Heart right ventricle (tissue), 16 donors: ENCODE measurements at places on chromosomes 1 and 21. TPM values are rescaled to one million over a fixed set of nuclear protein-coding genes. Genes with fewer than 3 reads are reported as not detected.
A peak's percentile ranks its signal among the peaks of the same experiment; 100 is the strongest.

DNA sequence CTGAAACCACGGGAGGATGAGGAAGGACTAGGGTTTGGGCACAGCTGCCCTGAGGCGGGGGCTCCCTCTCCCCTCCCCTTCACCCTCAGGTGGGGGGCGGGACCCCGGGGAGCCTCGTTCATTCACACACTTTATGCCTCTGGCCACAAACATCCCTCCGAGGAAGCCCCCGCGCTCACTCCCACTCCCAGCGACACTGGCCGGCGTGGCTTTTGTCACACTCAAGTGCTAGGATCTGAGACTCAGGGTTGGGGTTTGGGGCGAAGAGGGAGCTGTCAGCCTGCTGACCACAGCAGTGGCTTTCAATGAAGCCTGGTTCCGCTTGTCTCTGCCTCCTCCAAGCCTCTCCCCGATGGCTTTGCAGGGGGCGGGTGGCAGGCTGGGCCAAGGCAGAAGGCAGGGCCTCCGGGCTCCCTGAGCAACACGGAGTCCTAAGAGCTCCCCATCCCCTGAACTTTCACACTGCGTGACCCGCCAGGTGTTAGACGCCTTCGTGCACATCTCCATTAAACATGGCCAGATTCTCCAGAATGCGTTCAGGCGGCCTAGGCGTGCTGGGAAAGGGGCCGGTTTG, 178.1 kb downstream of the NPHP4 start:
- no peak for DNase-seq

GRCh38 chr1:20705203-20705755, 12.5 kb downstream of the KIF17 start:
- DNase-seq = no peak

GRCh38 chr1:101122452-101123166, 97.0 kb upstream of the DPH5 start:
- DNase-seq = no peak

DNA sequence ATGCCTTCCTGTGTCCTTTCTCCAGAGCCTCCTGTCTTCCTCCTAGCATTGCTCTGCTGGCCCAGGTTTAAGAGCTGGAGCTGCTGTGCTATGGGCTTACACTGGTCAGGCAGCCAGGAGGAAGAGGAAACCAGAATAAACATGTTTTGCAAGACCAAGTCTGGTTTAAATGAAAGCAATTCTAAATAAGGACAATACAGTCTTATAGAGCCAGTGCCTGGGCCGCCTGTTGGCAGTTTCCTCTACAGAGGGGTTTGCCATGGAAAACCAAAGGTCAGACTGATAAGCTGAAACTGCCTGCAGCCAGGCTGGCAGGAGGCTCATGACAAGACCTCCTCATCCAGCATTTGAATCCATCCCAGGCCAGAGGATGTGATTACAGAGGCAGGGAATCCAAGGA, 92.9 kb upstream of the FGGY start:
- peak; percentile 60 for DNase-seq

DNA sequence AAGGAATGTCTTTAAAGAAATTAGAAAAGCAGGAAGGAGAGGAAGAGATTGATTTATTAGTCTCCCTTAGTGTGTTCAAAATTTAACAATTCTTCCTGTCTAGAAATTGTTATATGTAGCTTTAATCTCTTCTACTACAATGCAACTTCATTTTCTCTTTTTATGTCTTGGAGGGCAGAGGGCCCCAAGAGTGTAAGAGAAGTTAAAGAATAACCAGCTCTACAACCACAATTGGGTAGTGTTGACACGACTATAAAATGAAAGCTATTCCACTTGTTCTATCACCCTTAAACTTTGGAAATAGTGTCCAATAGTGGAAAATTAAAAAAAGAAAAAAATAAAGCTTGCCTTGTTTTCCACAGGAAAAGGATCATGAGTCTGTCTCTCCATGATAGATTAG, 82.6 kb upstream of the DPYD start:
- DNase-seq = no peak

DNA sequence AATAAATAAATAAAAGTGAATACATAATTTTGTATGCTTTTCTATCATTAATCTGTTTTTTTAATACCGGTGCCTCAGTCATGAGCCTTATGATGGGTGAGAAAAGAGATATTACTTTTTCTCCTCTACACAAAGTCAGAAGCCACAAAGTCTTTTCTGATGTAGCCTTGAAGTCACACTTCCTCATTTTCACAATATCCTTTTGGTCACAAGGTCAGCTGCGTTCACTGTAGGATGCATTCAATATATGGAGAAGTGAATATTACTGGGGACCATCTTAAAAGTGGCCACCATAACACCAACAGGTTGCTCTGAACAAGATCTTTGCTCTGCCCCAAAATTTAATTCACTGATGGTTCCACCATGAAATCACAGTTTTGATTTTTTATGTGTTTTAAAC, 83.3 kb upstream of the TNR start:
- no peak for DNase-seq

- DNase-seq = no peak
Observed at GRCh38 chr1:33654267-33654834, 181.9 kb downstream of the ZSCAN20 start.

- DNase-seq = no peak
Observed at GRCh38 chr1:246078126-246078887, 428.8 kb downstream of the SMYD3 start.

DNA sequence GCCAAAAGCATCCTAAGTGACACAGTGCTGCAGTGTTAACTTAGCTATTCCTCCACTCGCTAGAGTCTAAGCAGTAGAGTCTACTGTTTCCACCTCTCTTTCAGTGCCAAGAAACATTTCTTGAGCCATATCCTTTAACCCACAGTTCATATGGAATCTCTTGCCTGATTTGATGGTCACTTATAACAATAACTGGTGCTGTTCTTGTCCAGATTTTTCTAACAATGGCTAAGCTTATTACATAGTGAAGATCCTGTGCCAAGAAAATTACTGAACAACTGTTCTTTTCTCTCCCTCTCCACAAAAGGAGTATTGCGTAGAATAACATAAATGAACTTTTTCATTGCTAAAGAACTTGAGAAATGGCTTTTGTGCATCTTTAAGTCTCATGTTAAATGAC, 121.3 kb downstream of the CDC7 start:
- no peak for DNase-seq

- no peak for DNase-seq
Observed at GRCh38 chr1:243921111-243921510, 71.1 kb upstream of the AKT3 start.

GRCh38 chr1:68228851-68229250, 3.5 kb downstream of the WLS start:
- DNase-seq = no peak

DNA sequence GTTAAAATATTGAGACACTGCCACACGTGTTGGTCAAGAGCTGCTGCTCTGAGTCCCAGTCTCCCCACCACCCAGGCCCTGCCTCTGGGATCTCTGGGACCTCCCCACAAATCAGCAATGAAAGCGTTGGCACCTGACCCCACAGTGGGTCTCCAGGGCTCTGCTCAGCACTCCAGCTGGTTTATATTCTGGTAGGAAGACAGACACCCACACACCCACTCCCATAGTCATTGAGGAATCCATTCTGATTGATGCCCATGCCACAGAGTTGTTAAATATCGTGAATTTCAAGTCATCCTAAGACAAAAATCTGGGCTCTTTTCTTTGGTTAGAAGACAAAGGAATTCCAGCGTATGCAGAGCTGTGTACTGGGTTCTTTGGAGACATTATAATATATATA, 91.6 kb downstream of the KIF26B start:
- no peak for DNase-seq

DNA sequence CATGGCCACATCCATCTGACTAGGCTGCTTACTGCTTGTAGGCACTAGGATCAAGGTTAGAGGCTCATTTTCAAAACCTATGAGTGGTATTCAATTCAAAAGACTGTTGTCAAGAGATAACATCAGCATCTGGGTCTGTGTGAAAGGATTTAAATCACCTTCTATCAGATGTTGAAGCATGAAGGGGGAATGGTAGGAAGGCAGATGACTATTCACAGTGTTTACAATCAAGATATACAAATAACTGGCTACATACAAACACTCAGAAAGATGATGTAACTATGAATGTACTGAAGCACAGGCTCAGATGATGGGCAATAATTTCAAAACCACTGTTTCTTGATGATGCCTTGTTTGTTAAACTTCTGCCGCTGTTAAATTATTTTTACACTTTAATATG, 249.2 kb downstream of the SLC45A1 start:
- no peak for DNase-seq

DNA sequence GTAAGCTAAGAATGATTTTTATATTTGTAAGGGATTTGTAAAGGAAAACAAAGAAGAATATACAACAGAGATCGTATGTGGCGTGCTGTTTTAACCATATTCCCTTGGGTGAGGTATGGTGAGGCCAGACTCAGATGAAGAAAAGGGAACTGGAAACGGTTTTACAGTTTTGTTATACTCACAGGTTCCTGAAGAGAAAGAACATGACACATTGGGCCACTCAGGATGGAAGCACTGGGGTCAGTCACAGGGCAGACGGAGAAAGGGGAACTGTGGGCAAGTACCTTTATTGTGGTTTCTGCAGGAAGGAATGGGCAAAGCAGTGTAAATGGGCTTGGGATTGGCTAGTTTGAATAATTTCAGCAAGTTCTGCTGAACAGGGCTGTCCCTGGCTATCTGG, 177.4 kb downstream of the LBR start:
- DNase-seq = no peak

DNA sequence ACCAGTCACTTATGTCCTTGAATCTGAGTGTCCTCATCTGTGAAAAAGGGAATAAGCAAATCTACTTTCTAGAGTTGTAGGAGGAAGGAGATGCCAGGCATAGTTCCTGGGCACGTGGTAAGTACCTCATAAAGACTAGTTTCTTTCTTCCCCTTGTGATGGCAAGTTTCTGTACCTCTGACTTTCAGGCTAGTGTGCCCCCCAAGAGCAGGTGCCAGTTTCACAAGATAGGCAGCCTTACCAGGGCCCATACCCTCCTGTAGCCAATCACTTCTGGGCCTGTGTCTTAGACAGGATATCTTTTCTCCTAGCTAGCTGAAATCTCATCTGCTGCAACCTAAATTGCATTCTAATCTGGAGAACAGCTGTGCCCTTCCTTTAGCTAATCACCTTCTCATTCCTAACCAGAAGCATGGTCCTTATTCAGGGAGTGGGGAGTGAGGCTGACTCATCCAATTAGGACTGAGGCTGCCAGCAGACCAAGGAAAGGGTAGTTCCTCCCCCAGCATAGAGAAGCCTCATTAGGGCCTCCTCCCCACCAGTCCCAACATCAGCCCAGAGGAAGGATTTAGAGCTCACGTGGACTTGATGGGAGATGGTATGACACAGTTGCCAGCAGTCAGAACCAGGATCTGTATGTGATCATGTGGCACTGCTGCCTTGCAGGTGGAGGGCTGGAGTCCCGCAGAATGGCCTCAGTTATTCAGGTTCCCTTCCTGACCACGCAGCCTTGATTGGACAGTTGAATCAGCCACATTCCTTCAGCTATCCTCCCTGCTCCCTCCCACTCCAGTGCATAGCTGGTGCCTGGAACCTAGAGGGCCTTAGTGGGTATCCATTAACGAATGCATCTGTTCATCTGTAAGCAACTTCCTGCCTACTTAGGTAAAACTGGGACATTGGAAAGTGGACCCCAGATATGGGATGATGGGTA, 7.9 kb downstream of the KLHDC8A start:
- no peak for DNase-seq

GRCh38 chr1:114164840-114165543, 11.3 kb upstream of the SYT6 start:
- no peak for DNase-seq

DNA sequence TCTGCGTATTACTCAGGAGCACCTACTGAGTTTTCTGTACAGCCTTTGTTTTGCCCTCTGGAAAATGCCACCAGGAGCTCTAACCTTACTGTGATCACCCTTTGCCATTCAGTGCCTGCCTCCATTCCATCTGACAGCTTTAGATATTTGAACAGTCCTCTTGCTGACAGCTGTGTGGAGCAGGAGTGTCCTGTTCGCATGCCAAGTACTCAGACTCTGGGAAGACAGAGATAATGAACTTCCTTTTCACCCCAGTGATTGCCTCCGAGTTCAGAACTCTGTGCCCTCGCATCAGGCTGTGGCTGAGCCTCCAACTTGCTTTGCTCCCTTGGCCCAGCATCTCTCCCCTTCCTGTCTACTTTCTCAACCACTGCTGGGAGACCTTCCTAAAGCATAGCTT, 74.0 kb downstream of the CACNA1E start:
- no peak for DNase-seq

DNA sequence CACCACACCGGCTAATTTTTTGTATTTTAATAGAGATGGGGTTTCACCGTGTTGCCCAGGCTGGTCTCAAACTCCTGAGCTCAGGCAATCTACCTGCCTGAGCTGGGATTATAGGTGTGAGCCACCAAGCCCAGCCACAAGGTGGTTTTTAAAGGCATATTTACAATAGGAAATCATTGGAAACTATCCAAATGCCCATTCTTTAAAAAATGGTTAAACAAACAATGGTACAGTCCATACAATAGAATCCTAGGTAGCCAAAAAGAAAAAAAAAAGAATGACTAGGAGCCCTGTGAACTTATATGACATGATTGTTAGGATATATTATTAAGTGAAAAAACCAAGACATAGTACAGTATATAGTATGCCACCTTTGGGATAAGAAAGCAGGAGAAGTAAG, 5.3 kb downstream of the ATP2B4 start:
- DNase-seq = no peak

- DNase-seq = no peak
Observed at GRCh38 chr1:44436401-44437106, 31.5 kb downstream of the RNF220 start.

DNA sequence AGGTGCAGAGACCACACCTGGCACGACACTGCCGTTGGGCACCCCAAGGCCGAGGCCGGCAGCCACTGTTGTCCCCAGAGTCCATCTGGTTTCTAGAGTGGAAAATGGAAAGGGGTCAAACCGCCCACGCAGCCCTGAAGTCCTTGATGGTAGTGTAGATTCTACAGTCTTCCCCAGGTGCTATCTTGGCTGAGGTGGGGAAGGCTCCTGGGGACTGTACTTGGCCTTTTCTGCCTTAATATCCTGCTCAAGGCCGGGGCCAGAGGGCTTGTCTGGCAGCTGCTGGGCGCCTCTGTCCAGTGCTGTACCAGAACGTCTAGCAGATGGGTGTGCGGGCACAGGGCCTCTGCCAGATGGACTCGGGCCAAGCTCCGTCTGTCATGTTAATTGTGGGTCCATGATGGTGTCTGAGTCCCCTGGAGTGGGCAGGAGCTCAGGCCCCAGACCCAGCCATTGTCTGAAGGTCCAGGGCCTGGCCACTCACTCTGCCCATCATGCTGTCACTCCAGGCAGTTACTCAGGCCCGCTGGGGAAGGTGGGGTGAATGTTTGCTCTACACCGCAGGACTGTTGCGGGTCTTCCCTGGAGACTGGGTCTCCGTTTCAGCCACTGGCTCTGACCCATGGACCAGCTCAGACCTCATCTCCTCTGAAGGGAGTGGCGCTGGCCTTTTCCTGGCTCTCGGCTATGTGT, 161.9 kb upstream of the COL6A1 start:
- no peak for DNase-seq

- DNase-seq = no peak
Observed at GRCh38 chr1:228273720-228274451, 66.0 kb downstream of the OBSCN start.

The LY9 gene
- not detected for total RNA-seq

The CLDN17 gene
- not detected for total RNA-seq

The PPIAL4G gene
- total RNA-seq = not detected

The TEX50 gene
- total RNA-seq = not detected

The CFAP141 gene
- total RNA-seq = 1.1 TPM

The IL23R gene
- total RNA-seq = not detected

The SLC6A9 gene
- total RNA-seq = 0.65 TPM

The C4BPA gene
- total RNA-seq = not detected

The IKBKE gene
- 0.83 TPM for total RNA-seq

The EPHA2 gene
- total RNA-seq = 18.0 TPM

The DTL gene
- 0.18 TPM for total RNA-seq

The ZNF648 gene
- not detected for total RNA-seq

The LMOD1 gene
- total RNA-seq = 9.5 TPM

The VCAM1 gene
- 4.6 TPM for total RNA-seq
